ENCODE measurements at places on chromosomes 2 and 18. TPM values are rescaled to one million over a fixed set of nuclear protein-coding genes. Genes with fewer than 3 reads are reported as not detected.

The GPR45 gene
- total RNA-seq: not detected

The IL36G gene
- total RNA-seq: not detected

The SERPINB13 gene
- not detected for total RNA-seq

The IL37 gene
- total RNA-seq: not detected

The NT5C1B gene
- total RNA-seq: not detected

The WNT10A gene
- not detected for total RNA-seq

The AMER3 gene
- not detected for total RNA-seq

Data from mesenteric fat pad (tissue), 1 donor.